ENCODE measurements at places on chromosomes 4 and X.

DNA sequence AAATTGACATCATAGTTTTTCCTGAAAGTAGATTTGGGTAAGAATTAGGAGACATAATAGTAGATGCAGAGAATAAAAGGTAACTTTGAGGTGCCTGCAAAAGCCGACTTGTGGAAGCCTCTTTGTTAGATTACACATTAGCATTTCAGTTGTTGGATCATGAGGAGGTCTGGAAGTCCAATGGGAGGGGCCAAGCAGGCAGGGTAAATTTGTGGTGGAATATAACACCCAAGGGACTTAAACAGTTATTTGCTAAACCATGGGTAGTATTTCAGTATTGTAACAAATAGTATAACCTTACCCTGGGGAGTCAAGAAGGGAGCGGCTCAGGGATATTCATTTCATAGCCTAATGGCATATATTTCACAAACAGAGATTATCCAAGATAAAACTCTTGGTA lies 810.7 kb upstream of the AMOT start:
- DNase-seq: no peak

- no peak for DNase-seq
These were observed 58.5 kb upstream of the PITX2 start for GRCh38 chr4:110681381-110681780.

DNA sequence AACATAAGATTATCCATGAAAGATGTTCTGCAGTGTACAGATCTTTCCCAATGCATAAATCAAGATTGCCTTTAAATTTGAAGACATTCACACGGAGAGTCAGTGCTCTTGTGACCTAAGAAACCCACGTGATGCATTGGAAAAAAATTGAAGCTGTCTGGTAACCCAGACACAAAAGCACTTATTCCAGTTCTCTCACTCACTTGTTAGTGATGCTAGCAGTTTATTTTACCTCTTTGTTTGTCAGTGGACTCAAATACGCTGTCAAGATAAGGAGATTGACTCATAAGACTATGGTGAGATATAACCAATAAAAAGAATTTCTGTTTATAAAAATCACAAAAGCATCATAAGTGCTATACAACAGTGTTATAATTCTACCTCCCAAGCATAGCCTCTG lies 245.8 kb upstream of the SMIM31 start:
- no peak for DNase-seq

GRCh38 chr4:2385516-2385915 lies 32.9 kb downstream of the ZFYVE28 start:
- DNase-seq: no peak

DNA sequence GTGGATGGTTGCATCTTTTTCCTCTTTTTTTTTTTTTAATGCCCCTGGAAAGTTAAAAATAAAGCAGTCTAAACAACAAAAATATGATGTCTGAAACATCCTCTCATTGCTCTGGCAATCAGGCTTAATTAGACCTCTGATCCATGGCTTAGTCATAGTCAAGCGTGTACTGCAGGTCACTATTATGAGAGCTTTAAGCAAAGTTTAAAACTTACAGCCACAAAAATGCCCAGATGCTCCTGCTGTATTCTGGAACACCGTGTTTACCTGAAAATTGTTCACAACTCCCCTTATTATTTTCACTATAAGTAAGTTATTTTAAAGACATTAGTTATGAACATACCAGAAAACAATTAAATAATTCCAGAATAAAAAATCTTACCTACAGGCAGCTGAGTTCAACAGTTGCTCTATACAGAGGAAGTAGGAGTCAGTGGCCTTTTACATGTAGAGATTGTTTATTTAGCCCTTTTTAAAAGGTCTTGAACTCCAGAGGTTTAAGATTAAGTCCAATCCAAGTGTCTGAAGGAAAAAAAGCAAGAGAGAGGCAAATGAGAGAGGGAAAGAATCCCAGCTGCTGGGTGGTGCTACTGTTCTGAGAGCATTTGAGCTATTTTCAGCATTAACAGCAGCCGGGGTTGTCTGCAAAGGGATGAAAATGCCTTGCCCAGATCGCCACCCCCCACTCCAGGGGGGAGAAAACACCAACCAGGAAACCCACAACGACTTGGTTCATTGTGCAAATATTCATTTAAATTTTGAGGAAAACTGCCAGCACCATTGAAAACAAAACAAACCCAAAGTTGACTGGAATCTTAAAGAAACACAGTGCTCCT lies 36.9 kb downstream of the SORBS2 start:
- DNase-seq: no peak

GRCh38 chrX:118523920-118524319 lies 28.3 kb downstream of the DOCK11 start:
- DNase-seq: no peak

Measured in activated T-helper 9 cell treated with anti-CD3 and anti-CD28 coated beads, Interleukin-2, amount 50 U/mL, for 16 hours (primary cell).